ENCODE measurements at places on chromosomes 12 and 14.

GRCh38 chr12:117040496-117040895, 58.7 kb downstream of the TESC start:
- DNase-seq = no peak

DNA sequence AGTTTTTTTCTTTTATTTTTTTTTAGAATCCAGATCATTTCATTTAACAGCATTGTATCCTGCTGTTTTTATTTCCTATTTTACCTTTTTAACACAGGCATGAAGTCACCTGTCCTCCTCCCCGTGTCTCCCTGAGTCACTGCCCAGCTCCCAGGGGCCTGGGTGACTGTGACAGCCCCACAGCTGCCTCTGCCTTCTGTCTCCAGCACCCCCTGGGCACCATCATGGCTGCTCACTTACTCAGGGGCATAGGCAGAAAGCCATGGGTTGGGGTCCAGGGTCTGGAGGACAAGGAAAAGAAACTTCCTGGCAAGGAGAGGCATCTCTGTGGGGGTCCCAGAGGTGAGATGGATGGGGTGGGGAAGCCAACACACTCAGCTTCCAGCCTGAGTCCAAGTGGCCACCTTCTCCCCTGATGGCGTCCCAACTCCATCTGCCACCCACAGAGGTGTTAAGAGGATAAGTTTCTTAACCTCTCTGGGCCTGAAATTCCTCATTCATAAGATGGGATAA, 25.3 kb downstream of the TMEM63C start:
- no peak for DNase-seq

GRCh38 chr14:44370727-44371126, 136.4 kb downstream of the FSCB start:
- no peak for DNase-seq

GRCh38 chr12:51244269-51244668, 5.6 kb downstream of the DAZAP2 start:
- no peak for DNase-seq

GRCh38 chr14:50714450-50715073, 46.5 kb upstream of the SAV1 start:
- DNase-seq = no peak

- no peak for DNase-seq
Observed at GRCh38 chr14:26414926-26415325, 182.9 kb downstream of the NOVA1 start.

- DNase-seq = no peak
Observed at GRCh38 chr12:9115731-9116559, at the start of gene A2M. A2M (minus strand) TSS chr12:9115919; CDS start chr12:9115849, 70 bp downstream.

DNA sequence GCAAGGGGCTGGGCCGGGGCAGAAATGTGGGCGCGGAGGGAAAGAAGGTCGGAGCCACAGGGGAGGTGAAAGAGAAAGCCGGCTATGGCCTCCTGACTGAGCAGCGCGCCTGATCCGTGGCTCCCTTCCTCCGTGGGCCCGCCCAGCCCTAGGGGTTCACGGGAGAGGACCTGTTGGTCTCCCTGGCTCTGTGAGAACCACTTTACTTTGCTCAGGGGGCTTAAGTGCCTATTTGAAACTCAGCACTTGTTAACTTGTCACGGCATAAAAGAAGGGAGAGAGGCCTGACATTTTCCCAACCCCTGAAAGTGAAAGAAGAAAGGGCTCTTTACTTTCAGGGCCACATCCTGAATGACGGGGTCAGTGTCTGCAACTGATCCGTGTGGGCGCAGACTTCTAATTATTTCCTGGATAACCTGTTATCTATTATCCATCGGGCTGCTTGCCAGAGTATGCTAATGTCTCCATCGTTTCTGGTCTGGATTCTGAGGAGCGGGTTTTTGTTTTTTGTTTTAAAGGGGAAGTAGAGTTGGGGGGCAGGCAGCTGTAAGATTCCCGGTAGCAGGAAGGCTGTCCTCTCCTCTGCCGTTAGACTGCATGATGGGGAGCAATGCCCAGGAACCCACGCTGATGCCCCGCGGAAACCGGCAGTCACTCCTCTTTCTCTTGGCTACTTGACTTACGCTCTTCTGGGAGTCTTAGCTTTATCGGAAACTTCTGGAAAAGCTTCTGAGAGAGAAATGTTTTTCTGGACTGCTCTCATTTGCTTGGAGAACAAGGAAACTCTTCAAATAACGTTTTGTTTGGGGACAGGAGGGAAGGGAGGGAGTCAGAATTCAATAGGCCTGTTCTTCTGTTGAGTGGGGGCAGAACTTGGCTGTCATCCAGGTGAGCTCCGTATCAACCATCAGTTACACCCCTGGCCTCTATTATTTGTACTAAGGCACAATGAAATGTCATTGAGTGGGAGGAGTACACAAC, 127.7 kb upstream of the MAX start:
- DNase-seq = peak; percentile 60

- no peak for DNase-seq
Observed at GRCh38 chr12:26848156-26848825, 15.3 kb upstream of the ITPR2 start.

DNA sequence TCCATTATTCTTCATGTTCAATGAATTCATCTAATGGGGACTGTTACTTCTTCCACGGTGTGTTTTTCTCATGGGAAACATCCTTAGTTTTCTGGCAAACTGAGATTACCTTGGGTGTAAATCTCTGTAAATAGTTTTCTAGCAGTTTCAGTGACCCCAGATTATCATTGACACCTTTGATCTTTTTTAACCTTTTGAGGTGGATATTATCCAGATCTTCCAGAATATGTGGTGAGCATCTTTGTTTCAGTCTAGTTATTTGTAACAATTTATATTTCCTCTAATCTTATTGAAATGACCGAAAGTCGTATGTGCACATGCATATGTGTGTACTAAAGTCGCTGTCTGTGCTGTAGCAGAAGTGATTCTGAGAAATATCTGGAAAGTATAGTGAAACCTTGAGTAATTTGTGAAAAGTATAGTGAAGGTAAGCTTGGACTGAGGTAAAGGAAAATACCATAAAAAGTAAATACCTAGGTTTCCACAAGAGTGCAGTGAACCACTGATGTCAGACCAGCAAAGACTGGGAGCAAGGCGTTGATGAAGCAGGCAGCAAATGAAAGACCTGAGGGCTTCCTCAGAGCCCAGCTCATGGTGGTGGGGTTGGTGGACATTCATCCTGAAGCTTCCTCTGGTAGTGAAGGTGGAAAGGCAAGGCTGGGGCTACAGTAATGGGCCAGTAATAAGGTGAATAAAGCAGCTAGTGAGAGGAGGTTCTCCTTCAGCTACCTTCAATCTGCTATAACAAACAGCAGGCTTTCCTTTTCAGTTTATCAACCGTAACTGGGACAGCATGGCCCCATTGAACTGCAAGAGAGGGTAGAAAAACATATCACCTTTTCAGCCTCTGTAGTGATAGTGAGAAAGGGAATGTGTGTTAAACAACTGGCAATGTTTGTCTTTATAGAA, 480.2 kb upstream of the FBXO33 start:
- no peak for DNase-seq

DNA sequence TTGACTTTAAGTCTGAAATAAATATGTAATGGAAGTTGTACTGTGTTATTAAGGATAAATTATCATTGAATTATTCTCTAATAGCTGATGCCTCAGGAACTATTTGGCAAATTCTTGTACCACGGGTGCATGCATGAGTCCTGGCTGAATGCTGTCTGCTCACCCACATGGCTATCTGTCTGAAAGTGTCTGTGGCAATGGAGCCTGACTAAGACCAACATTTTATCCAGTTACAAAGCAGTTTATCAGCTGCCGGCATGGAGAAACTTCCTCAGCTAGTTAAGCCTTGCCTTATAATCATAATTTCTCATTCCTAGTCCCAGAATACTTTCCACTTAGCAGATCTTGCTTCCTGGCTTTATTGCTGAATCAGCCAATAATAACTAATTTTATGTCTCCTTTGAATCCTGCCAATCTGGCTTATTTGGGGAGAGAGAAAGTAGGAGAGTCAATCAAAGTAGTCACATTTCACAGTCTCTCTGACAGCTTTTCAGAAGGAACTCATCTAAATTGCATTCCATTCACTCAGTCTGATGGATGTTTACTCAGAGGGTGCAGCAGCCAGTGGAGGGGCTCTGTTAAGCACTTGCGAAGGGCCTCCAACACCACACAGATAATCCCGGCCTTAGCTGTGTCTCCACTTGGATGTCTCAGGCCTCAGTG, 280.6 kb upstream of the CLEC14A start:
- DNase-seq = no peak

- DNase-seq = no peak
Observed at GRCh38 chr14:96173636-96174475, 30.8 kb upstream of the BDKRB2 start.

DNA sequence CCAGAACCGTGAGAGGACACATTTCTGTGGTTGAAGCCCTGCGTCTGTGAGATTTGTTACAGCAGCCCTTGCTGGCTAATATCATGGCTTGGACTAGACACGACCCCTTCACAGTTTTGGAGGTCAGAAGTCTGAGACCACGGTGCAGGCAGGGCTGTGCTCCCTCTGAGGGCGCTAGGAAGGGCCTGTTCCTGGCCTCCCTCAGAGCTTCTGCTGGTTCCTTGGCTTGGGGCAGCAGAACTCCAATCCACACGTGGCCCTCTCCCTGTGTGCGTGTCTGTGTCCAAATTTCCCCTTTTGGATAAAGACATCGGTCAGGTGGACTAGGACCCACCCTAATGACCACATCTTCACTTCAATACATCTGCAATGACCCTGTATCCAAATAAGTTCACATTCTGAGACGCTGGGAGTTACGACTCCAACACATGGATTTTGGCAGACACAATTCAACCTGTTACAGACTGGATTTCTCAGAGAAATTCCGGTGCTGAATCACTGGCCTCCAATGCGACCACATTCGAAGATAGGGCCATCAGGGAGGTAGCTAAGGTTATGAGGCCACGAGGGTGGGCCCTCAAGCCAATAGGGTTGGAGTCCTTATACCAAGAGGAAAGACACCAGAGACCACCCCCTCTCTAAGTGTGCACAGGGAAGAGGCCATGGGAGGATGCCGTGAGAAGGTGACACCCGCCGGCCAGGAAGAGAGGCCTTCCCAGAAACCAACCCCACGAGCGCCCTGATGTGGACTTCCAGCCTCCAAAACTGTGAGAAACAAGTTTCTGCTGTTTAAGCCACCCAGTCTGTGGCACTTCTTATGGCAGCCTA, 43.6 kb upstream of the PPP2R5C start:
- DNase-seq = no peak

DNA sequence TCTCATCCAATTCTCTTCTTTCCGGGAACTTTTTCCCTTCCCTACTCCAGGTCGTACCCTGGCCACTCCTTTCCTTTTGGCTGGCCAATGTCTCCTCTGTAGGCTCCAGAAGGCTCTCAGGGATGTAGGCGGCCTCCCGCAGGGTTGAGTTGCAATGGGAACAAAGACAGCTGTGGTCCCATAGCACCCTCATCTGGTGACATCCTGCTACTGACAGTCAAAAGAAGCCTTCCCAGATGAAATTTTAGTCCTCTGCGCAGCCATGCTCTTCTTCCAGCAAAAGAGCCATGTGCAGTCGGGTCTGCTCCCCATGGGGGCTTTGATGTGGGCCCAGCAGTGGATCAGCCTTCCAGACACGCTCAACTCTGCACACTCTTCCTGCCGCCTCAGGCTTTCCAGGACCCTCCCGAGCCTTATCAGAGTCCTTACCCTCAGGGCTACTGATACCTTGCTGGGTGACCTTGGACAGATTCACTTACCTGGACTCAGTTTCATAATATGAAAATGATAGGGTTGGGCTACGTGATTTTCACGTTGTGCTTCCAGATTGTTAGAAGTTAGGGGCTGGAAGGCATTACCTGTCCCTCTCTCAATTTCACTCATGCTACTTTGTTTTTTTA, 5.5 kb upstream of the CELA1 start:
- DNase-seq = no peak

- DNase-seq = no peak
Observed at GRCh38 chr14:53900499-53900898, 56.1 kb downstream of the BMP4 start.

- no peak for DNase-seq
Observed at GRCh38 chr12:132433641-132434395, 56.1 kb upstream of the FBRSL1 start.

- no peak for DNase-seq
Observed at GRCh38 chr14:98236314-98236713, 1035.7 kb downstream of the BCL11B start.

- DNase-seq = no peak
Observed at GRCh38 chr12:10634427-10634826, 21.0 kb upstream of the MAGOHB start.

DNA sequence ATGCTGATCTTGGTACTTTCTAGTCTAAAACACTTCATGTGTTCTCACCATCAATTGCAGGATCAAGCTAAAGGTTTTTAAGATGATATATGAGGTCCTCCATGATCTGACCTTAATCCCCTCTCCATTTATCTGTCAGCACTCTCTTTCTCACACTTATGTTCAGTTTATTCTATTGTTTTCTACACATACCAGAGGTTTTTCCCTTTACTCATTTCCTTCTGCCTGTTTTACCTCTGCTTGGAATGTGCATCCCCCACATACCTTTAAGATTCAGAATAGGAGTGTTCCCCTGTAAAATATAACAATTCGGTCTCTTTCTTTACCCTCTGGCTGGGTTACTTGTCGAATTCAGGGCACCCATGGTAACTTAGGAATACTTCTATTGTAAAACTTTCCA, 219.1 kb upstream of the PKP2 start:
- no peak for DNase-seq

- DNase-seq = no peak
Observed at GRCh38 chr12:127780881-127781280, 486.1 kb upstream of the TMEM132C start.

DNA sequence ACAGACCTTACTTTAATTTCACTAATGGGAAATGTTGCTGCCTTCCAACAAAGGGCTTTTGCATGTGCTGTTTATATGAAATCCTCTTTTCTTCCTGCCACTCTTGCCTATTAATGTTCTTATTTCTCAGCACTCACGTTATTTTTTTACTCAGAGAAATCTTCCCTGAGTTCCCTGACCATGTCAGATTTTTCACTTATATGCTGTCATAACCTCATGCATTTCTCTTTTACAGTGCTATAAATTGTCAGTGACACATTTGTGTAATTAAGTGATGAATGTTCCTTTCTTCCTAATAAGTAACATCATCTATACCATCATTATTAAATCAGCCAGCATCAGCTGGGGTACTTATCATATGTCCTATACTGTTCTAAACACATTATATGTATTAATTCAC, 444.1 kb downstream of the DIO2 start:
- DNase-seq = no peak

DNA sequence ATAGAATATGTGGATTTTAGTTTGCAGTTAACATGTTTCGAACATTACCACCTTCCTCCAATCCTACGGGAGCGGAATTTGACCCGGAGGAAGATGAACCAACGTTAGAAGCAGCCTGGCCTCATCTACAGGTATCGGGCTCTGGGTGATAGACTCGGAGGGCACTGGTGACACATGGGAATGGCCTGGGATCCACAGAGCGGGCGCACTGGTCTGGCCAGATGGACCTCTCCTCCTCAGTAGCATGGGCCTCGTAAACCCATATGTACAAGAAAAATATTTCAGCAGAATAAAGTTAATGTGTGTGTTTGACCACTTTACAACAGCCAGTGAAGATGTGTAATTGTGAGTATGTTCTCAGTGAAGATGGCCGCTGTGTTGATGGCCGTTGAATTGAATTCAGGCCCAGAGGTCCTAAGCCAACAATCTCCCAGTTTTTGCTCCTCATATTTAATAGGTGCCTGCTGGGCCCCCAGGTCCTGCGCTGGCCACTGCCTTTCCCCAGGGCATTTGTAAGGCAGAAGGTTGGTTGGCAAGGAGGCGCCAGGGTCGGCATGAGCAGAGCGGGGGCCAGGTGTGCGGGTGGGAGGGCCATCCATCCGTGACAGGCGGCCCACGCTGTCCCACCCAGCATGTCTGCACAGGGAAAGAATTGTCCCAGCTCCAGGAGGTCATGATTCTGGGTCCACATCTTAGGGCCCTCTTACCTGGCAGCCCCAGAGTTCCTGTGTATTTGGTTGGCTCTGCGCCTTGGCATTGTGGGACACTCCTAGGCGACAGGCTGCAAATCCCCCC, 82.0 kb upstream of the DYNC1H1 start:
- no peak for DNase-seq

Measured in NCI-H2081 treated with DMSO at 0.1 percent for 48 hours (cell line).